ENCODE measurements at places on chromosomes 2 and 18.

GRCh38 chr2:78775291-78775690 lies 250.2 kb upstream of the REG3G start:
- DNase-seq, result no peak

DNA sequence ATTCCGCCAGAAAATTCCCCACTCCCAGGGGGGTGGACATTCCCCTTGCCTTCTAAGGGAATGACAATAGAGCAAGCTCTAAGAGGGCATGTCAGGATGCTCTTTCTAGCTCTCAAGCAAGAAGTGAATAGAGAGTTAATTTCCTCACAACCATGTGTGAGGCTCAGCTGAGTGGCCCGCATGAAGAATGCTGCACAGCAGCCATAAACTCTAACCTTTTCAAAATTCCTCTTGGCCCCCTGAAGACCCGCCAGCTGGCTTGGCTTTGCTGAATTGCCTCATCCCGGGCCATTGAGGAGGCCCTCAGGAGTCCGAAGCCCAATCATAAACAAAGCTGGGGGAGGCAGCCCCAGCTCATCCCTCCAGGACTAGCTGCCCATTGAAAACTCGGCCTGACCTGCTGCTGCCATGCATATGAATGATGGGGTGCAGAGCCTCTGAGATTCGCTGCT lies 38.2 kb downstream of the NRP2 start:
- DNase-seq, result no peak

DNA sequence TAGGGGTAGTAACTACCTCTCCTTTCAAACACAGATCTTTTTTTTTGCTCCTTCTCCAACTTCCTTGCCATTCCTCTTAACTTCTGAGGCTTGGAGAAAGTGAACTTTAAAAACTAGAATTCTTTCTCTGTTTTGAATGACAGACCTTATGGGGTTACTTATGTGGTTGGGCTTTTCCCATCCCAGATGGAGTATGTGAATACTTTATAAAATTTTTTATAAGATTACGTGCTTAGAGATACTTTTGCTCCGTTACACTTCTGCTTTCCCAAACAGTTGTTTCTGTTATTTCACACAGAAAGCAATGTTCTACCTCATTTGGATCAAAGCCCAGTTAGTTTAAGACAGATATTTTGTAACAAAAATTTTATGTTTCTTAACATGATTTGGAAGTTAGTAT lies 20.2 kb downstream of the GREB1L start:
- no peak for DNase-seq

DNA sequence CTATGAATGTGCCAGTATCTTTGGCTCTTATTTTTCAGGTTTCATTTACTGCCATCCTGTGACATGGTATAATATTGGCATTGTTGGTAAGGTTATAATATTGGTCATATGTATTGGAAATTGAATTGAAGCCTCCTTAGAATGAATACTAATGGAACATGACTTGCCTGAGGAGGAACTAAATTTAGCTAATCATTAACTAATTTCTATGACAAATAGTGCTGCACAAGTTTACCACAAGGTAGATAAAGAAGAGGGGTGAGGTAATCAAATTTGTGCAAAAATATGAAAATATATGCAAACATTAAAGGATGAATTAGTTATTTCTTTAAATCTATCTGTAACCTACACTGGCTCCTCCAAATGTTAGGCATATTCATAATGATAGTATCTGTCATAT lies 43.2 kb upstream of the ORC2 start:
- DNase-seq, result no peak

DNA sequence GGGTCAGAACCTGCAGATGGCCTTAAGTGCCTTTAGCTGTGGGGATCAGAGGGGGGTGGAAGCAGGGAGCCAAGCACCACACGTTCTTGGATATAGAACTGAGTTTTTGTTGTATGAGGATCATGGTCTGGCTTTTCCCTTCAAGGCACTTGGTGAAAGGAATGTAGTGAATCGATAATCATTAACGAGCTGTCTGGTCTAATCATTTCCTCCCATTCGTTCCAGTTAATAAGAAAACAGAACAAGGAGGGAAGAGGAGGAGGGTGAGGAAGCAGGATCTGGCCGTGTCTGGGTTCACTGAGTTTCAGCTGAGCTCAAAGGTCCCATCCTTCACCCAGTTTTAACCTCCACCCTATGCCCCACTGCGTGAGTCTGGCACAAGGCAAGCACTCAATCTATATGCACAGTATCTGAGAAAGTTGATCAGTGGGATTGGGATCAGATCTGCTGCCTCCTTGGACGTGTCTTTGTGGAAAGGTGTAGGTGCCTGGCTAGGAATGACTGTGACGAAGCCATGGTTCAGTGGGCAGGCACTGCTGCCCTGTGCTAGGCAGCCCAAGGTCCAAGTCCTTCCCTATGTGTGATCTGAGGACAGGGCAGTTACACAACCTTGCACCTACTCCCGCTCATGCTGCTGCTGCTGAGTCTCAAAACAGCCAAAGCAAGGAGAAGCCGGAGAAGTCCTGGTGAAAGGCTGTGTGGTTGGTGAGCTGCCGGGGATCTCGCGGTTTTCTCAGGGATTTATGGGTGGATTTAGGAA lies 54.8 kb downstream of the GALNT14 start:
- no peak for DNase-seq
